Left renal cortex interstitium (tissue), 4 donors: ENCODE measurements at places on chromosomes 4 and X. TPM values are rescaled to one million over a fixed set of nuclear protein-coding genes. Genes with fewer than 3 reads are reported as not detected.

DNA sequence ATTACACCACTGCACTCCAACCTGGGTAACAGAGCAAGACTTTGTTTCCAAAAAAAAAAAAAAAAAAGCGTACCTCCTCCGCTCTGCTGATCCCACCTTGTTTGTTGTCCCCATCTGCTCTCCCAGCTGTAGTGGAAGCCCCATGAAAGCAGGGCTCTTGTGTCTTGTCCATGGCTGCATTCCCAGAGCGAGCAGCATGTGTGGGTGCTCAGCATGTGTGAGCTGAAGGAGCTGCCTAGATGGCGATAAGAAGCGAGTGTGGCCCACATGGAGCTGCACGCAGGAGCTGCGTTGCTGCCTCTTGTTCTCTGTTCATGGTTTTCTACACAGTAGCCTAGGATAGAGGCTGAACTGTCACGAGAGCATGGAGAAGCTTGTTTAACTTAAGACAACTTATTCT, 12.4 kb downstream of the NSD2 start:
- DNase-seq = no peak

DNA sequence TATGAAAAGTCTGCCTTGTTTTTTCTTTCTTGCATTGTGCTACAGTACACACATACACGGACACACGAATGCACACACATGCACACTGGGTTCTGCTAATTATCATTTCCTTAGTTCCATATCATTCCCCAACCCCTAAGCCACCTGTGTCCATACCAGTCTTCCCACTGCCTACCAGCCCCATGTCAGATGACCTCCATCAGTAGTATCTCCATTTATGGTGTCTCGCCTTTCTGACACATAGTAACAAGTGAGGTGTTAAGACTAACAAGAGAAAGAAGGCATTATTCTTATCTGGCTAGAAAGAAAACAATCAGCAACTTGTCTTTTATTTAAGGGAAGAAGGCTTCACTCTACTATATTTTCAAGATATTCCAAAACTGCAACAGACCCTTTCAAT, 67.1 kb downstream of the SNCA start:
- DNase-seq = no peak

GRCh38 chr4:15003401-15003890, 1.2 kb downstream of the CPEB2 start:
- DNase-seq = no peak

DNA sequence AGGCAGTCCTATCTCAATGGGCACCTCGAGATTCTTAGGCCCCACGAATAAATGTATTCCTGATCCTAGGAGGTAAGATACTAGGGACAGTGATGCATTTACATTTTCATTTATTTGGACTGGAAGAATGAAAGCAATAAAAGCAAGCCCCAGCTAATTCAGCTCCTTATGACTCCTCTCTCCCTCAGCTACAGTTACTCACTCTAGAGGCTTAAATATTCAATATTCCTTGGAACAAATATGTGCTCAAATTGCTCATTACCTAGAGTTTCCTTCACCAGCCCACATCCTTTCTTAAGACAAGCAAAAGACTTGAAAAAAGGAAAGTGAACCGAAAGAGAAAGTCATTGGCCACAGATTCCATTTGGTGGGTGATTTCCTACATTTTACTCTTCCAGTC, 13.9 kb downstream of the PAGE2 start:
- DNase-seq = no peak

DNA sequence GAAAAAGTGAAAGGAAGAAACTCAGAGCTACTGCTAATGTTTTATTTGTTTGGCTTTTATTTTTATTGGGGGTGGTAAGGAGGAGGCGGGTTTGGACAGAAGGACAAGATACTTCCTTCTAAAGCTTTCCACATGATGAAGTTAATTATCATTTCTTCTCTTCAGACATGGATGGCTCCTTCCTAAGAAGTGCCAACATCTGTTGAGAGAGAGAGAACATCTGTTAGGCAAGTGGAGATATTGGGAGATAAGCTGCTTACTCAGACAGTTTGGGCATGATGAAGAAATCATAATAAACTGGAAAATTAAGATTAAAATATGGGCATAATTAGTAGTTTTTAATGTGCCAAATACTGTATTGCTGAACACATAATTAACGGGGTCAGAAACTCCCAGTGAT, 535.7 kb upstream of the INTU start:
- DNase-seq = no peak

GRCh38 chr4:109698656-109699055, 4.6 kb downstream of the CASP6 start:
- DNase-seq = no peak

GRCh38 chr4:140256941-140257340, 103.0 kb upstream of the MAML3 start:
- DNase-seq = no peak

DNA sequence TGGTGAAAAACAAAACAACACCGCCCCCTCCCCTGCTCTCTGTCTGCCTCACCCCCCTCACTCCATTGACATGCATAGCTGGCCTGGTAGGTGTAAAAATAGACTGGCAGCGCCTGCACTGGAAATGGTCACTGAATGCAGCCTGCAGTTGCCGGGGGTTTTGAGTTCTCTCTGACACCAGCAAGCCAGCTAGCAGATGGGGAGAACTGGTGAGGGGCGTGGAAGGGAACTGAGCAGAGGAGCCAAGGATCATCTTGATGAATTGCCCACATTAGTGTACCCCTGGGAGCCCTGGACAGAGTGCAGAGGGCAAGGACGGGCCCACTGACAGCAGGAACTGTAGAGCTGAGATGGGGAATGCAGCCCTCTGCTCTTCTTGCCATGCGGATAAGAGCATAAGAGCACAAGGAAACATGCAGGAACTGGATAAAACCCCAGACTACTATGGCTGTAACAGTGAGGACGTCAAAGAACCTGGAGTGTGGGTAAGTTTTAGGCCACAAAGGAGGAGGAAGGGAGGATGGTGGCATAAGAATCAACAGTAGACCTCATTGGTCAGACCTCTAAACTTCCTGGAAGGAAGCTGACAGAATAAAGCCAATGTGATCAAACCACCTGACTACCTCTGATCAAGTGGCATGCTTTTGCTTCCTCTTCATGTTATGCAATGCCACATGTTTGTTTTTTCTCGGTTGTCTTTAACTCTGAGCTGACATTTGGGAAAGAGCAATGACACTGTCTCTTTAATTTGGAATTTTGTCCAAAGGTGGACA, 96.3 kb downstream of the ANK2 start:
- DNase-seq = no peak

- no peak for DNase-seq
Measured at GRCh38 chrX:111671668-111672067, 9.3 kb upstream of the ALG13 start.

AMTN gene
- polyA plus RNA-seq = not detected

TAF7L gene
- 0.84 TPM for polyA plus RNA-seq

BBS12 gene
- polyA plus RNA-seq = 14.3 TPM

GATA1 gene
- 0.82 TPM for polyA plus RNA-seq
